Left kidney (tissue), 8 donors: ENCODE measurements at places on chromosomes 12 and 14. TPM values are rescaled to one million over a fixed set of nuclear protein-coding genes. Genes with fewer than 3 reads are reported as not detected.

Gene MYF6
- polyA plus RNA-seq = 0.15 TPM

DNA sequence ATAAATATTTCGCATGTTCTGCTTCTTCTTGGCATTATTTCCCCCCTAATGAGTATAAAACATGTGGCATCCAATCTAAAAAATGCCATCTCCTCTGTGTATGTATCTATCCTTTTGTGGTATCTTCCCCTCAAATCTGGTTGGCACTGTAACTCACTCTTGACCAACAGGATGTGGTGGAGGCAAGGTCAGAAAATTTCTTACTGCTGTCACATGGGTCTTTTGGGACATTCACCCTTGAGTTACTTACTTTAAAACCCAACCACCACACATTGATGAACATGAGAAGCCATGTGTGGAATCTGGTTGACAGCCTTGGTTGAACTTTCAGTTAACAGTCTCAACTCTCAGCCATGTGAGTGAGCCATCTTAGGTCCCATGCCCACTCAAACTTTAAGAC lies 516.9 kb downstream of the SLC16A7 start:
- DNase-seq = no peak

- no peak for DNase-seq
Observed at GRCh38 chr12:115323223-115323905, 639.4 kb upstream of the TBX3 start.

GRCh38 chr12:132385923-132386751 lies 56.7 kb upstream of the GALNT9 start:
- DNase-seq = no peak

Gene DLK1
- polyA plus RNA-seq = 10.8 TPM

DNA sequence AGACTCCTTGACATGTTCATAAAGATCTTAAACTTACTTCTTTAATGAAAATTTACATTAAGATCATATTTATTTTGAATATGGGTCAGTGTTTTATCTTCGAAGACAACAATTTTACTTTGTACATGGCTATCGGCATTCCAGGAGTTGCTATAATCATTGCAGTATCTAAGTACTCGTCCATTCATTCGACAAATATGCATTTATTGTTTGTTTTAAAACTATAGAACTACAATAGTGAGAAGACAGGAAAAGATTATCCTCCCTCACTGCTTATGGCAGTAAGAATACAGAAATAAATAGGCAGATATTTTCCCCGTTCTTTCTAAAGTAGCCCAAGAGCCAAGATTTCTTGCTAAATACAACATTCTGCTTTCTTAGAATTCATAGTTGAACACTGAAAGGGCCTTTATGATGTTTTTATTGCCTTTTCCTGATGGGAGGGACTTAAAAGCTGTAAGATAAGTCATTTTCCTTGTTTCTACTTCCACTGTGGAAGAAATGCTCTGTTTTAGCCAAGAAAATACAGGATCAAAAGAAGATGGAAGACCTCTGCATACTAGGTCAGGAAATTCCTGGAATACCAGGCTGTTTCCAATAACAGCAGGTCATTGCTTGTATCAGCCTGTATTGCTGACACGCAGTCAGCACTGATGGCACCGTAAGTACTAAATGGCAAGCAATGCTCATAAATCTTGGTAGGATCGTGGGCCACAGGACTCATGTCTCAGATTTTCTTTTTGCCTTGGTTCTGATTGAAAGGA lies 521.0 kb upstream of the ATP2B1 start:
- no peak for DNase-seq

DNA sequence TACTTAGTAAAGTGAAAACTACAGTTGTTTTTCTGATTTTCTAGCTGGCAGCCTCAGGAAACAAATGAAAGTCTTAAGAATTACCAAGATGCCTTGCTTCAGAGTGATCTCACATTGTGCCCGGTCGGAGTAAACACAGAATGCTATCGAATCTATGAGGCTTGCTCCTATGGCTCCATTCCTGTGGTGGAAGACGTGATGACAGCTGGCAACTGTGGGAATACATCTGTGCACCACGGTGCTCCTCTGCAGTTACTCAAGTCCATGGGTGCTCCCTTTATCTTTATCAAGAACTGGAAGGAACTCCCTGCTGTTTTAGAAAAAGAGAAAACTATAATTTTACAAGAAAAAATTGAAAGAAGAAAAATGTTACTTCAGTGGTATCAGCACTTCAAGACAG lies 28.9 kb downstream of the RXYLT1 start:
- DNase-seq = no peak

DNA sequence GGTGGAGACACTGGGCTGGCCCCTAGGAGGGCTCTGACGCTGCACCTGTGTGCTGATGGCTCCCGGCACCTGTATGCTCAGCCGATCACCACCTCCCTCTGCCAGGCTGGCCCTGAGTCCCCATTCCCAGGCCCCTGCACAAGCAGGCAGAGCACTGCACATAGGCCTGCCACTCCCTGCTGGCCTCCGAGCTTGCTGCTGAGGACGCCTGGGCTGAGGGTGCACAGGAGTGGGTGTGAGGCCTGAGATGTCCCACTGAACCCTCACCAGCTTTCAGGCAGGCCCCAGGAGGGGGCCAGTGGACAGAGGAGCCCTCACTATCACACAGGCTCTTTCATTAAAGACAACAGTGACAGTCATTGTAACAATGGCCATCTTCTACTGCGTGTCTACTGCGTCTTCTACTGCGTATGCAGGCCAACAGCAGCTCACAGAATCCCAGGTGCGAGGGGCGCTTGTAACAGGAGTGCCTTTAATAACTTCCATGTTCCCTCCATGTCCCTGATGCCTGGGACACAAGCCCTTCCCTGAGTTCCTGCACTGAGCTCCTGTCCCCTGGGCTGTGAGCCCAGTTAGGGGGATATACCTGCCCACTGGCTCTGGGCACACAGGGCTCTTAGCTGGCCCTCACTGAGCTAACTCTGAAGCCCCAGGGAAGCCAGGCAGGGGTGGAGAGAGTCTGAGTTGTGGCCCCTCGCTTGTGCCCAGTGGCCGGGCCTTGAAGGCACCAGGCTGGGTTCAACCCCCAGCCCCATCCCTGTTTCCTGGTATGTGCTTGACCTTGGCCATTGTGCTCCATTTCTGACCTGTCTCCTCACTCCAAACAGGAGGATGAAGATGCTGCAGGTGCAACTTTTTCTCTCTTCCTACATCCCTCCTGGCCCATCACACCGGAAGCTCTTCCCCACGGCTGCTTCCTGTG lies 71.3 kb downstream of the PRIMA1 start:
- no peak for DNase-seq

DNA sequence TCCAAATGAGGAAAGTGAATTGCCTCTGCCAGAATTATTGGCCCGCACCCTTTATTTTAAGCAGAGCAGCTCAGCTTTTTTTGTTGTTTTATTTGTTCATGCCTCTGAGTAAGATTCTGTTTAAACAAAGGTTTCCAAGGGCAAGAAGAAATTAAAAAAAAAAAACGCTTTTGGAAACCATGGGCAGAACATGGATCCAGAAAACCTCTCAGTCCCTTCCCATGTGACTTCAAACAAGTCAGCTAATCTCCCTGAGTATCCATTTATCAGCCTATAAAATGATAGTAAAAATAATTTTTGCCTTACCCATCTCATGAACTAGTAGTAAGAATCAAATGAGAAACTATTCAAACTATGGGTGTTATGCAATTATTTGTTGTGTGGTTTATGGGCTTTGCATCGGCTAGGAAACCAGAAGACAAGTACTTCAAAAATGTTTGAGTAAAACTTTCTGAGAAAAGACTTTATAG lies 27.6 kb downstream of the KITLG start:
- DNase-seq = no peak

DNA sequence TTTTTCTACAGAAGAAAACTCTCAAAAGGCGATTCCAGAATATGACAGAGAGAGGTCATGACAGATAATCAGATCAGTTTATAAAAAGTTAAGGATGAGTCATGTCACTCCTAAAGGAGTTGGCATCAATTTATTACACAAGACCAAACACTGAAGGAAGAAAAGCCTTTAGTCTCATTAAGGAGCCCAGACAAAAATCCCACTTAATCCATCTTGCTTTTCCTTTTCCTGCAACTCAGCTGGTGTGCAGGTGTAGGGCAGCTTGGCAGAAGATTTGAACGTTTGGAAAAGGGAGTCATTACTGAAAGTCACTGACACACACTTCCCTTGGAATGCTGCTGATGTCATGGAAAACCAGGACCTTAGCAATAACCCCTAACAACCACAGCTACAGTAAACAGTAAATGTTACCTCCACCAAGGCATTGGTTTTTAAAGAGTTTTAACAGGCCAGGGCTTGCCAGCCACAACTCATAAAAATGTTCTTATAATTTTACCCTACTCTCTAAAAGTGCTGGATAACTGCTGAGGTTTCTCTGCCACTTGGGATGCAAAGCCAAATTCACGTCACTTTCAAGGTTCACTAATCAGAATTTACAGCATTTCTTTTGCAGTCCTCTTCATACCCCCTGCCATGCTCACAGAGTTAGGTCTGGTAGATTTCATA lies 320.6 kb downstream of the RAD51B start:
- DNase-seq = peak; percentile 89

DNA sequence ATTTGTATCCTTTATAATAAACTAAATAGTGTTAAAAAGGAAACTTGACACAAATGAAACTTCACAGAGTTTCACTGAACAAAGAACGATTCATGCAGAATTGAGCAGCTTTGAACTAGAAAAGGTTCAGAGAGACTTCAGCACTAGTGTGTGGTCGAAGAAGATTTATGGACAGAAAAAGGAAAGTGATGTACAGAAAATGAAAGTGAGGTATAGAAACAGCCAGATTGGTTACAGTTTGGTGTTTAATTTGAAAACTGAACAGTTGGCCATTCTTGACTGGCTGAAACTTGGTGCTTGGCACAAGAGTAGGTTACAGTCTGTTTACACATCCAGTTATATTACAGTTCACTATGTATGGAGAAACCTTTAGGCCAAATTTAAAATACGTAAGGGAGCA lies 207.1 kb downstream of the GALC start:
- no peak for DNase-seq

GRCh38 chr12:108832208-108832607 lies 25.2 kb downstream of the SSH1 start:
- DNase-seq = no peak

DNA sequence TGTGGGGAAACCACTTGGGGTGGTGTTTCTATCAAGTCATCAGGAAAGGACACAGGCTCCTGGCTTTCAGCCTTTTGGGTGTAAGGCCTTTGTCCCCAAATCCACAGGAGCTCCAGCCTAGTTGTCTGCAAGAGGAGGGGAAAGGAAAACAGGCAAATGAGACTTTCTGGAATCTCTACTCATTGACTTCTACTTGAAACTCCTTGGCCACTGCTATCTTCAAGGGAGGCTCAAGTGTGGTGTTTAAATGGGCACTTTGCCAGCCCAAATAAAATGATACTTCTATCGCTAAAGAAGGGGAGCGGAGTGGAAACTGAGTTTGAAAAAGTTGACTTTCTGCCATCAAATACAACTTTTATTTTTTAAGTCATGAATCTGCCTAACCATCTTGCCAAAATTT lies 445.9 kb upstream of the RGS6 start:
- no peak for DNase-seq

DNA sequence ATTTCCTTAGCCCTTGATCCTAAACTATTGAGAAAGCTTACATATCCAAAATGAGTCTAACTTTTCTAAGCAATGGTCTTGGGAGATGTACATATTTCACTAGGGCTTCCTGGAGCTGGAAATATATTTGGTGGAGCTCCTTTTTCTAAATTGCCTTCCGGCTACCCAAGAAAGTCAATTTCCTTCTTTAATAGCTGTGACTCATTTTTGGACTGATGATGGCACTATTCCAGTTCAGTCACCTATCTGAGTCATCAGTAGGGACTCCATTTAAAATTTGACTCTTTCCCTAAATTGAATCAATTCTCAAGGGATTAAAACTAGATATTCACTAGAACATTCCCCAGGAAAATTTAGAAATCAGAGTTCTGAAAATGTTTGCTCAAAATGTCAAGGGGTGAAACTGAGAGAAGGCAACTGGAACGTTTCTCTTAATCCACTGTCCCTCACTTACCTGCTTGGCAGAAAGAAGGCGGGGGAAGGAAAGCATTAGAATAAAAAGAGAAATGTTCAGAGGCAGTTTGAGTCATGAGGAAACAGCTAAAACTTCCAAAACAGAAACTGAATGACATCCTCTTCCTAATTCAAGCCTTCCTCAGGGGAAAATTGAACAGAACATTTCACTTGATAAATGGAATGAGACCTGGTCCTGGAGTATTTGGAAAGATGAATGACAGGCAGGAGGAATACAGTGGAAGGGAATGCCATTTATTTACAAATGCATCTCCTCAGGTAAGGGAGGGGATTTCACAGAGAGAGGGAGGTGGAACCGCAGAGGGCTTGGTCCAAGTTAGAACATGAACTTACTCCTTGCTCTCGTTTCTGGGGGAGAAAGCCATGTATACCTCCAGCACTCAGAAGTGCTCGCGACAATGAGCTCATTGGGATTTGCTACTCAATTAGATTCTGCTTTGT lies 91.2 kb downstream of the RGS6 start:
- no peak for DNase-seq

DNA sequence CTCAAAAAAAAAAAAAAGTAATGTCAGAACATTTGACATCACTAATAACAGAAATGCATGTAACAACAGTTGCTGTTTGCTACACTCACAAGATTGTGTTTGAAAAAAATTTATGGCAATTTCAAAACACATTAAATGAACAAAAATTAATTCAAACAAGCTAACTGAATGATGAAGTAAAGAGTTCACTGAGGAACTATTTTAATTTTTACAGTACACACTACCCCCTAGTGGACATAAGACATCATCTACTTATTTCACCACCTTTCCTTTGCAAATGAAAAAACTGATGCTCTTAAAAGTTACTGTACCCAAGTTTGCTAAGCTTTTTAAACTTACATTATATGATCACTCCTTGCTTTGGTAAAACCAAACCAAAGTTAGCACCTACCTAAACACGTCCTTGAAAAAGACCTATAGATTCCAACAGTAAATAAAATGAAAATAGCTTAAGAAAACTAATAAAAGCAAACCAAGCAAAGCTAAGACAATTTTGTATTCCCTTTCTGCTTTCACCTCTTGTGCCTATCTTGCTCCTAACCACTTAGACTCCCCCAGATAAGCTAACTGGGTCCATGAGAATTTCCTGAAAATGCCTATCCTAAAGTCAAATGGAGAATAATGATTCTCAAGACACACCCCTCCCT lies 22.2 kb downstream of the UBE2N start:
- DNase-seq = peak; percentile 57

DNA sequence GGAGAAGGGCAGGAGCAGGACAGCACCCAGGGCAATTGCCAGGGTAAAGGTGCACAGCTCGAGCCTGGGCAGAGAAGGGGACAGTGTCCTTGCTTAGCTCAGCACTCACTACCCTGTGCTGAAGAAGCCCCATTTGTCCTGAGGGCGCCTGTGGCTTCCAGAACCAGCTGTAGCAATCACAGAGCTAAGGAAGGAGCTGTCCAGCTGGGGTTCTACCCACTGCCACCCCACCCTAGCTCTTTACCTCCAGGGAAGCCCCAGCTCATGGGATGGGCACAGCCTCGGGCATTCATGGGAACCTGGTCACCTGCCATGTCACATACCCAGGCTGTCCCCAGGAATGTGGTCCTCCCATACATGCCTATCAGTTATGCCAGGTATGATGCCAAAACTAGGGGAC lies 5.8 kb downstream of the LMBR1L start:
- no peak for DNase-seq
